ENCODE measurements at places on chromosomes 12 and 14. TPM values are rescaled to one million over a fixed set of nuclear protein-coding genes. Genes with fewer than 3 reads are reported as not detected.

Gene MANSC4
- total RNA-seq, result not detected

DNA sequence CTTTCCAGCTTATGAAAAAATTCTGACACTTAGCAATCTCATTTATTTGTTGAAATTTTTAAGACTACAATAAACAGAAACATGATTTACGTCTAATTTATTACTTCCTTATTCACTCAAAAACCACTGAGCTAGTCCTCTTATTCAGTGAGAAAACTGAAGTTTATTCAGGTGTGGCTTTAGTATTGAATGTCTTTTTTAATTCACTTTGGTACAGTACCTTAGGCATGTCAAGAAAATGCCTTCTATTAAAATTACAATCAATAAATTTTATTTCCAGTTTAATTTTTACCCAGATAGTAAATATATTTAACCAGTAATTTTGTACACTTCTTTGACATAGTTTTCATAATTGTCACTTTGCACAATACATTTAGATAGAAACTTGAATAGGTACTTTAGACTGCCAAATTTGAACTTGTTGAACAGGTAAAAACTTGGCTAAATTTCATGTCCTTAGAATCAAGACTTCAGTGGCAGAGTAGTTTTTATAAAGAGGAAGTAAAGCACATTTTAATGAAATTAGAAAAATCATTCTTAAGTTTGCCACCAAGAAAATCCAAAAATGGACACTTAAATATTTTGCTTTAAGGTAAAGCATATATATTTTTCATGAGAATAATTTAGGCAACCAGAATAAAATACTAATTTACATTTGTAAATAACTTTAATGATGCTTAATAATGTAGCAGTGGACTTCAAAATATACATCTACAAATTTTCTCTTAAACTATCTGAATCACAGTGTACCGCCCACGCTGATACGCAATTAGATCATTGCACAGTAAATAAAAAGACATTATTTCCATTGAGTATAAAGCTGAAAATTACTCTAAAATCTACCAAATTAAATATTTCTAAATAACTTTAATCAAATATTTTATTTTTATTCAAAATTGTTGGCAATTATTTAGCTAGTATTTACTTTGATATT lies 159.1 kb downstream of the RASSF9 start:
- DNase-seq, result no peak

DNA sequence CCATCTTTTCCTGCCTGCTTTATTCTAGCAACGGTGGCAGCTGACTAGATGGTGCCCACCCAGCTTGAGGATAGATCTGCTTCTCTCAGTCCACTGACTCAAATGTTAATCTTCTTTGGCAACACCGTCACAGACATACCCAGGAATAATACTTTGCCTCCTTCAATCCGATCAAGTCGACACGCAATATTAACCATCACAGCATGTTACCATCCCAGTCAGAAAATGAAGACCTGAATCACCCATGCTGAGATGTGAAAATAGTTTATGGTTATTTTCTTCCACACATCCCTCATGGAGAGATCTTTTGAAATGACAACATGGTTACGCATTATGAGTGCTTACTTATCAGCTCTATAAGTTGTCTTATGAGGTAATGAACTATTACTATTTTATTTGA lies 392.8 kb downstream of the SEC23A start:
- DNase-seq, result no peak

GRCh38 chr14:104096751-104097700 lies 11.5 kb downstream of the ASPG start:
- DNase-seq, result no peak

All from mucosa of gallbladder (tissue), 1 donor.